ENCODE measurements at places on chromosomes 12 and 14. TPM values are rescaled to one million over a fixed set of nuclear protein-coding genes. Genes with fewer than 3 reads are reported as not detected.

Gene RERGL
- 0.42 TPM for total RNA-seq

Gene SPRYD4
- 2.8 TPM for total RNA-seq

Gene CNTN1
- total RNA-seq: 0.23 TPM

Gene POLR3B
- 8.2 TPM for total RNA-seq

Gene CIROP
- total RNA-seq: not detected

Gene RASSF9
- total RNA-seq: 1.5 TPM

Gene ATL1
- 0.64 TPM for total RNA-seq

Gene PIWIL1
- total RNA-seq: not detected

Gene RNASE3
- total RNA-seq: not detected

Gene TC2N
- 1.5 TPM for total RNA-seq

Gene SLC39A5
- total RNA-seq: not detected

Gene GPR84
- 0.40 TPM for total RNA-seq

Gene SLC10A1
- total RNA-seq: not detected

Gene CATSPERB
- total RNA-seq: 0.36 TPM
